ENCODE measurements at places on chromosomes 13 and 19.
A peak's percentile ranks its signal among the peaks of the same experiment; 100 is the strongest.

- DNase-seq: no peak
Observed at GRCh38 chr19:1307320-1307719, 21.6 kb downstream of the EFNA2 start.

- no peak for DNase-seq
Observed at GRCh38 chr13:34207872-34208271, 389.9 kb downstream of the RFC3 start.

- DNase-seq: no peak
Observed at GRCh38 chr19:45554481-45554880, 30.1 kb downstream of the OPA3 start.

DNA sequence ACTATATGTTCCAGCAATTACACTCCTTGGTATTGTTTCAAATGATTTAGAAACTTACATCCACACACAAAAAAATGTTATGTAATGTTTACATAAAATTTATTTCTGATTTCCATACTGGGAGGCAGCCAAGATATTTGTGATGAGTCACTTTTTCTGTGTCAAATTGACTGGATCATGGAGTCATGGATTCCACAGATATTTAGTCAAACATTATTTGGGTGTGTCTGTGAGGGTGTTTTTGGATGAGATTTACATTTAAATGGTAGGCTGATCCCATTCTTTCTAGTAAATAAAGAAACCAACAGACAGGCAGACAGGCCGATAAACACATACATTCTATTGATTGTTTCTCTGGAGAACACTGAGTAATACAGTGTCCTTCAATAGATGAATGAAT, 562.8 kb downstream of the SLITRK6 start:
- DNase-seq: no peak

DNA sequence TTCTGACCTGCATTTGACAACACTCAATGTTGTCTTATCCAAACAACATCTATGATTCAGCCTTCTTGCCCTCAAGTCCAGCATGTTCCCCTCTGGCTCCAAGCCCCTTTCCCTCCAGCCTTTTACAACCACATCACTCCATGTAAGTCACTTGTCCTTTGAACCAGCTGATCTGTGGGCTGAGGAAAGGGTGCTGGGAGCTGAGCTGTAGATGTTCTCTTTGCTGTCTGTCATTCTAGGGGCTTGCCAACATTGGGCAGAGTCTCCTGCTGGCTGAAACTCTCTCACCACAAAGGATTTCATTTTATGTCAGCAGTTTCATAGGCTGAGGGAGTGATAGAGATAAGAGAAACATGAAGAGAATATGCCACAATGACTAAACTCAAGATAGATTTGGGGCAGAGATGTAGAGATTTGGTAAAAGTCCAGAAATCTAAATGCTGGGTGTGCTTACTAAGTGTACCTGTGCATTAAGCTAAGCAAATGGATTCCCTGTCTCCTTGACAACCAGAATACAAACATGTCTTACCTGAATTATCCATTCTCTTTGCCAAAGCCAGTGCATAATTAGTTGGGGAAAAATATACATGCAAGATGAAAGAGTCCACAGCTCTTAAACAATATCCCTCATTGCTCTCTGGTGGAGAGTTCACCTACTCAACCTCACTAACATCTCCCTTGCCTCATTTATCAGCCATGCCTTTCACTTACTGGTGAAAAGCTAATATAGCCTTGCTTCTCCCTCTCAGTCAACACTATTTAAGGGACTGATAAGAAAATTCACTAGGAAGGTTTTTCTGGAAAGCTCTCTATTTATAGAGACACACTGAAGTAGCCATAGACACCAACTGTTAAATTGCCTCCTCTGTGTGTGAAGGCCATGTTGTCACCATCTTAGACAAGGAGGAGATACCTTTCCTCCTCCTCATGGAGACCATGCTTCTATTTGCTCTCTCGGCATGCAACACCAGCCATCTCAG, 175.5 kb upstream of the SERP2 start:
- no peak for DNase-seq

- DNase-seq: peak; percentile 46
Observed at GRCh38 chr19:4108767-4109625, 14.9 kb downstream of the MAP2K2 start.

DNA sequence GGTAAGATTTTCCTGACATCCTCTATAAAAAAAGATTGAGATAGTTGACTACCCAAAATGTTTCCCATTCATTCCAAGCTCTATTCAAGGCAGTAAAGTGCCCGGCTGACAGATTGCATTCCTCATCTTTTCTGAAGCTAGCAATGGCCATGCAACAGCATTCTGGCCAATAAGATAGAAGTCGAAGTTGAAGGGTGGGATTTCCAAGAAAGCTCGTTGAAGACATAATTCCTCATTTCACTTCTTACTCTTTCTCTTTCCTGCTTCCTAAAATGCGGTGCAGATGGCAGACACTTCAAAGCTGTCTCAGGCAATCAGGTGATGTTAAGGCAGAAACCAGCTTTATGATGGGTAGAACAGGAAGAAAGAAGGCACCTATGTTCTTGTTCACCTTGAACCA, 13.4 kb upstream of the ALOX5AP start:
- no peak for DNase-seq

GRCh38 chr13:77696879-77697216, 639 bp upstream of the SLAIN1 start:
- no peak for DNase-seq

DNA sequence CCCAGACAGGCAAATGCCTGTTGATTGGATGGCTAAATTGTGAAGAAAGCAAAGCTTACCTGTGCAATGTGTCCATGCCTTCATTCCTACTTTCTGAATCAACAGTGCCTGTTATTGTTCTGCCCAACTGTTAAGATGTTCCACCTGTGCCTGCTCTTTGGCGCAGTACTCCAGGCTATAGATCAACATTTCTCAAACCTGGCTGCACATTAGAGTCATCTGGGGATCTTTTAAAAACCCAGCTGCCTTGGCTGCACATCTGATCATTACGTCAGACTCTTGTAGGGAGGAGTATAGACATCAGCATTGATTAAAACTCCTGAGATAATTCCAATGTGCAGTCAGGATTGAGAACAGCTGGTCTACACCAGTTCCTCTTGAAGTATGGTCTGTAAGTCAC, 16.2 kb upstream of the CPB2 start:
- DNase-seq: no peak

DNA sequence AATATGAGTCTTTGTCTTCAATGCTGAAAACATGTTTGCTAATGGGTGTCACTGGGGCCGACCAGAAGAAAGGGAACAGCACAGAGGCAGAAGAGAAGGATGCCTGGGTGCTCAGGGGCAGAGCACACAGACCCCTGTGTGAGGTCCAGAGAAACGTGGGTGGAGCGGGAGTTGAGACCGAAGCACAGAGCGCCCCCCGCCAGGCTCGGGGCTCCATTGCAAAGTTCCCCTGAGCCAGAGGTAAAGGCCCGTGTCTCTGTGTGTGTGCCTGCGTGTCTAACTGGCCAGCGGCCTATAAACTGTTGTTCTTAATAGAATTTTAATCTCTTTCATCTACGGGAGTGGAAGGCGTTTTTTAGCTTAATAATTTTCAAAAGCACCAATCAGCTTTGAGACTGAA, 343.1 kb downstream of the TEX29 start:
- DNase-seq: no peak

GRCh38 chr19:10836479-10837330, 693 bp upstream of the TMED1 start:
- DNase-seq: peak; percentile 46

GRCh38 chr19:18967358-18968146, 26.5 kb upstream of the HOMER3 start:
- DNase-seq: no peak

GRCh38 chr19:45863840-45864628, at the start of gene FOXA3:
Gene FOXA3, plus strand, starts transcription at chr19:45864326. Its CDS starts 131 bp downstream, at chr19:45864457.
- DNase-seq: peak; percentile 38

- no peak for DNase-seq
Observed at GRCh38 chr19:14943601-14944000, 2.3 kb downstream of the OR7C2 start.

DNA sequence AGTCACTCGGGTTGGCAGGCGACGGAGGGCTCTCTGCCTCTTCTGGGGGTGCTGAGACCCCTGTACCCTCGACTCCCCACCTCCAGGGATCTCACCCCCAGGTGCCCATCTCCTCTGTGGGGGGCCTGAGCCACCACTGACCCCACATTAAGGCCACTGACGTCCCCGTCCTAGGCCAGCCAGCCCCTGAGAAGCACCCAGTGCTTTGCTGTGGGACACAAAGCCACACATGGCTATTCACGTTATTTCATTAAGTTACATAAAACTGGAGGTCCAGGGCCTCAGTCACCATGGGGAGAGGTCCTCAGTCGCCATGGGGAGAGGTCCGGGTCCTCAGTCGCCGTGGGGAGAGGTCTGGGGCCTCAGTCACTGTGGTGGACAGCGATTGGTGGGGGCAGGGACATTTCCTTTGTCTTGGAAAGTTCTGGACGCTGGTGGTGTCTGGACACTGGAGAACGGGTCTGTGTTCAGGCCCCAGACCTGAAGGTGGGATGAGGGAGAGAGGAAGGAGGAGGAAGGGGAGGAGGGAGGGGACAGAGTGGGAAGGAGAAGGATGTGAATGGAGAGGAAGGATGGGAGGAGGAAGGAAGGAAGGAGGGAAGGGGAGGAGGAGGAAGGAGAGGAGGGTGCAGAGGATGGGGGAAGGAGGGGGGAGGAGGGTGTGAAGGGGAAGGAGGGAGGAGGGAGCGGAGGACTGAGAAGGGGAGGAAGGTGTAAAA, 3.9 kb upstream of the EFNA2 start:
- DNase-seq: no peak

DNA sequence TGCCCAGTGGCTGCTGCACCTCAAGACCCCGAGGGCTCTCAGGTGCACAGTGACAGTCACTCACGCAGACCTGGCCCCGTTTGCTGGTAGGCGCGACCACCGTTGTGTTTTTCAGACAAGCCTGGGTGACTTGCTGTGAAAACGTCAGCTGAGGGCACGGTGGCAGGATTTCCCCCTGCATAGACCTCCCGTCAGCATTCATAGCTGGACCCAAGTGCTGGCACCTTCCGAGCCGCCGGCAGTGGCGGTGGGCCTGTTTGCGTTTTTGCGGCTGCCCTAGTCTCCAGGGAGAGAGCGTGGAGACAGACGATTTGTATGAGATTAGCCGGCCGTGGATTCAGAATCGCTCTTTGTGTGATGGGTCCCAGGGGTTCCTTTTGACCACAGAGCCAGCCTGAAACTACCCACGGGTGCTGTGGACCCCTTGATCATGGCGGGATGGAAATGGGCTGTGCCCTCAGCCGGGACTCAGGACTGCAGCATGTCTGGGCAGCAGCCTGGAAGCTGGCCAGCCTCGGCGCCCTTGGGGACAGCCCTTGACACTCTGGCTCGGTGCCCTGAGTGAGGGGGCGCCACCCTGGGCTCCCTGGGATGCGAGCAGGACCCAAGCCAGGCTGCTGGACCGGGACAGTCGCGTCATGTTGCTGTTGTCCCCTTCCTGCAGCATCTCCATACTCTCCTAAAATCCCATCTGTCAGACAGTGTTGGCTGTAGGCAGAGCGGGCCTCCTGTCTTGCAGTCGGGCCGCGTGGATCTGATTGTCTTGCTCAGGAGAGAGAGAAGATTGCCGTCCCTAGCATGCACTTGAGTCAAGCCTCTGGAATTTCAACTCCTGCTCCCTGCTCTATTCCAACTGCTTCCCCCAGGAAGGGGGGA, 8.6 kb downstream of the KDM4B start:
- DNase-seq: no peak

GRCh38 chr19:33464010-33464732, 57.4 kb downstream of the PEPD start:
- no peak for DNase-seq

DNA sequence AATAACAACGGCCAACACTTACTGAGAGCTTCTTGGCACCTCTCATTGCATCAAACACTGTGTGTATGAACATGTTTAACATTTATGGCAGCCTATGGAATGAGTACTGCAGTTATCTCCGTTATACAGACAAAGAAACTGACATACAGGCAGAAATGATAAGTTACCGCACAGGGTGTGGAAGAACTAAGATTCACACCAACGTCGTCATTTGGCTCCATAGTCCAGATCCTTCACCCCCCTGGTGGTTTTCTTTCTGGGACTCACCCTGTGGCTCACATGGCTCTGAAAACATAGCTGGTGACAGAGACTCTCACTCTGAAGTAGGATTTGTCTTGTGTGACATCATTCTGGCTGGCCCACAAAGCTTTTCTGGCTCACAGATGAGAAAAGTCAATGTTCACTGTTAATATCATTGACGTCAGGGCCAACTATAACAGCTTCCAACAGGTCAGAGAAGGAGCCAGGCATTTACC, 230.1 kb downstream of the DLEU7 start:
- DNase-seq: no peak

- DNase-seq: no peak
Observed at GRCh38 chr13:80030491-80030890, 310.4 kb downstream of the SPRY2 start.

- DNase-seq: no peak
Observed at GRCh38 chr19:2079076-2079864, 16.9 kb downstream of the MOB3A start.

DNA sequence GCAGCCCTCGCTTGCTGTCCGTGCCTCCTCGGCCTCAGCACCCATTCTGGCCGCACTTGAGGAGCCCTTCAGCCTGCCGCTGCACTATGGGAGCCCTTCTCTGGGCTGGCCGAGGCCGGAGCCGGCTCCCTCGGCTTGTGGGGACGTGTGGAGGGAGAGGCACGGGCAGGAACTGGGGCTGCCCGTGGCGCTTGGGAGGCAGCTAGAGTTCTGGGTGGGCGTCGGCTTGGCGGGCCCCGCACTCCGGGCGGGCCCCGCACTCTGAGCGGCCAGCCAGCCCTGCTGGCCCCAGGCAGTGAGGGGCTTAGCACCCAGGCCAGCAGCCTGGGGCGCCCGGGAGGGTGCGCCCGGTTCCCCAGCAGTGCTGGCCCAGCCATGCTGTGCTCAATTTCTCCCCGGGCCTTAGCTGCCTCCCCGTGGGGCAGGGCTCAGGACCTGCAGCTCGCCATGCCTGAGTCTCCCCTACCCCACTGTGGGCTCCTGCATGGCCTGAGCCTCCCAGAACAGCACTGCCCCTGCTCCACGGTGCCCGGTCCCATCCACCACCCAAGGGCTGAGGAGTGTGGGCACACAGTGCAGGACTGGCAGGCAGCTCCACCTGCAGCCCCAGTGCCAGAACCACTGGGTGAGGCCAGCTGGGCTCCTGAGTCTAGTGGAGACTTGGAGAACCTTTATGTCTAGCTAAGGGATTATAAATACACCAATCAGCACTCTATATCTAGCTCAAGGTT, 240.0 kb upstream of the PRR20A start:
- DNase-seq: no peak

GRCh38 chr19:48920949-48921348, 12.6 kb upstream of the DHDH start:
- DNase-seq: no peak

Measured in stimulated activated CD4-positive, alpha-beta T cell treated with anti-CD3 and anti-CD28 coated beads, TNF-alpha, amount 100 ng/mL, for 1 hour (primary cell).